ENCODE measurements at places on chromosomes 2 and 18.

DNA sequence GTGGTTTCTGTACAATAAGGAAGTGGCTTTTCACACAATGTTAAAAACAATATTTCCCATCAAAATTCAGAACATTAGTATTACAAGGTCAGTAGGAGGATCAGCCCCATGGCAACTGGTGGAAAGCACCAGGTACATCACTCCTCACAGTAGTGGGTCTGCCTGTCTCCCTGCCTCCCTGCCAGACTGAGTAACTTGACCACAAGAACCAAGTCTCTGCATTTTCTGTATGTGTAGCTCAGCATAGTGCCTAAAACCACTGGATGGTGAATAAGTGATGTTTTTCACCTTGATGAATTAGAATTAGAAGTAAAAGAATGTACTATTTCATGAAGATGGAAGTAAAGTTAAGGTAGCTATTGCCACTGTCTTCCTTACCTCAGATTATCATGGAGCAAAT is 4.1 kb upstream of the WDR7 start:
- no peak for DNase-seq

DNA sequence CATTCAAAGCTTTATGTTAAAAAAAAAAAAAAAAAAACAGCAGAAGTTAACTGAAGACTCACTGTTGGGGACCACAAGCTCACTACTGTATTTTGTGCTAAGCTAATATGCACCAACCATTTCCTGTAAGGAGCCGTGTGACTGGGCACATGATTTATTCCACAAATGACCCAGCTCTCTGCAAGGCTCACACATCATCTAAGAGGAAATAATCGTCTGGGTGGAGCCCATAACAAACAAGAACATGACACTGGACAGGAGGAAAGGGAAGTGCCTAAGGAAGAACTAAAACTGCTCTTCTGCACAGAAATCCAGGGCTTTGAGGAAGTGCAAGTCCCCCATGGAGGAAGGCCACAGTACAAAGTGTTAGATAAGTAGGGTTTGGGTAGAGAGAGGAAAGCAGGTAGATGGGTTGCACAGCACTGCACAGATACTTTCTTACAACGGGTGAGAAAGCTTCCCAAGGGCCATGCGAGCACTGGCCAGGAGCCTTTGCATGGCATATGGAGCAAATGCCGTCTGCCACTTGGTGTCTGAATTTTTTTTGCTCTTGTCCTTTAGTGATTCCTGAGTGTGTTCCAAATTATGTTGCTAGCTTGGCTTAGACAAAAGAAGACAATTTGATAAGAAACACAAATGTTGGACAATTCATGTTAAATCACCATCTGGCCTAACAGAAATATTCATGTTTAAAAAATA is 24.4 kb downstream of the NFE2L2 start:
- peak; percentile 33 for DNase-seq

- no peak for DNase-seq
Measured at GRCh38 chr2:20091305-20091991, 40.0 kb upstream of the LAPTM4A start.

GRCh38 chr18:54393648-54394294 is 36.1 kb downstream of the C18orf54 start:
- no peak for DNase-seq

DNA sequence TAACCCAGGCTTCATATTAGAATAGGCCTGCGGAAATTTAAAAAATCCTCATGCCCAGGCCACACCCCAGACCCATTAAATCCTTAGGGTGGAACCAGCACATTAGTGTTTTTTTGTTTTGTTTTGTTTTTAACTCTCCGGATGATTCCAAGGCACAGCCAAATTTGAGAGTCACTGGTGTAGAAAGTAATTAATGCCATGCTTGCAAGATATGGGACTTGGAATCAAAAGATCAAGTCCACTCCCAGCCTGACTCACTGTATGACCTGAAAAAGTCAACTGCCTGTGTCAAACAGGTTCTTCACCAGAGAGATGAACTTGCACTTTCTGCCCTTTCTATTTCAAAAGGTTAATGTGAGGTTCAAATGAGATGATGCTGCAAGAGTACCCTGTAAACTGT is 310.3 kb upstream of the LYPD1 start:
- no peak for DNase-seq

DNA sequence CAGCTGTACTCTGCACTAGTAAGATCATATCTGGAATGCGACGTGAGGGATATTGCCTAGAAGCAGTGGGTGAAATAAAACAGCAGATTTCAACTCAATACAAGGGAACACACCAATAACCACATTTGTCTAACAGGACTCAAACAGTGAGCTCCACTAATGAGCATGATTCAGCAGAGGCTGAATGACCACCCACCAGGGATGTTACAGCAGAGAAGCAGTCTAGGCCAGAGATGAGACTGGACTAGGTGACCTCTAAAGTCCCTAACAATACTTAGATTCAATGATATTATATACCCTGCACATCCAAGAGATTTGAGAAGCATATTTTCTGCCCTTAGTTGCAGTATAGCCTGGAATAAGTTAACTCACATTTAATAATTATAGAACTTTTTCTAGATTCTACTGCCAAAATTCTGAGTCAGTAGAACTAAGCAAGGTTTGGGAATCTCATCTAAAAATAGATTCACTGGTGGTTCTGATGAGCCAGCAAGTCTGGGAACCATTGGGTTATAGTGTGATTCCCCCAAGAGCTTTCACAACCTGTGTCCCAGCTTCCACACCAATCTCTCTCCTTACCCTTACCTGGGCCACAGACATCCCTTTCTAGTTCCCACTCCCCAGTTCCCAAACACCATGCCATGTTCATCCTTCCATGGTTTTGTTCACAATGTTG is 6.3 kb downstream of the THOC1 start:
- no peak for DNase-seq

DNA sequence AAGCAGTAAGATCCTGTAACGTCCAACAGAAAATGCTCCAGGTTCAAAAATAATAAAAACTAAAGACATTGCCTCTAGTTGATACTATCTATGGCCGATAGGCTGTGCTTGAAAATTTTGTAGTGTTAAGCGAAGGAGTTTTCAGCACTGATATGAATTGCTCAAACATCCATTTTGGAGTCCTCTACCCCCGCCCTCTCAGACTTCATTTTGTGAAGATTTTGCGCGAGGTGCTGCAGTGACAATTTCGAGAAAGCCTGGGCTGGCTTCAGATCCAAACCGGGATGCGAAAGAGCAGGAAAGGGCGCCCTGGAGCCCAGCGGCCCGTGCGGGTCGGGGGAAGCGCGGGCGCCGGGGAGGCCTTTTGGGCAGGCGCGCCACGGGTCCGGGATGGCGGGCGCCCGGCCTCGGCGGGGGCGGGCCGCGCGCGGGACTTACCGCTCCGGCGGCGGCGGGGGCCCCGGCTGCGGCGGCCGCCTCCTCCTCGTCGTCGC is 1.8 kb downstream of the SP3 start:
- DNase-seq, result no peak

DNA sequence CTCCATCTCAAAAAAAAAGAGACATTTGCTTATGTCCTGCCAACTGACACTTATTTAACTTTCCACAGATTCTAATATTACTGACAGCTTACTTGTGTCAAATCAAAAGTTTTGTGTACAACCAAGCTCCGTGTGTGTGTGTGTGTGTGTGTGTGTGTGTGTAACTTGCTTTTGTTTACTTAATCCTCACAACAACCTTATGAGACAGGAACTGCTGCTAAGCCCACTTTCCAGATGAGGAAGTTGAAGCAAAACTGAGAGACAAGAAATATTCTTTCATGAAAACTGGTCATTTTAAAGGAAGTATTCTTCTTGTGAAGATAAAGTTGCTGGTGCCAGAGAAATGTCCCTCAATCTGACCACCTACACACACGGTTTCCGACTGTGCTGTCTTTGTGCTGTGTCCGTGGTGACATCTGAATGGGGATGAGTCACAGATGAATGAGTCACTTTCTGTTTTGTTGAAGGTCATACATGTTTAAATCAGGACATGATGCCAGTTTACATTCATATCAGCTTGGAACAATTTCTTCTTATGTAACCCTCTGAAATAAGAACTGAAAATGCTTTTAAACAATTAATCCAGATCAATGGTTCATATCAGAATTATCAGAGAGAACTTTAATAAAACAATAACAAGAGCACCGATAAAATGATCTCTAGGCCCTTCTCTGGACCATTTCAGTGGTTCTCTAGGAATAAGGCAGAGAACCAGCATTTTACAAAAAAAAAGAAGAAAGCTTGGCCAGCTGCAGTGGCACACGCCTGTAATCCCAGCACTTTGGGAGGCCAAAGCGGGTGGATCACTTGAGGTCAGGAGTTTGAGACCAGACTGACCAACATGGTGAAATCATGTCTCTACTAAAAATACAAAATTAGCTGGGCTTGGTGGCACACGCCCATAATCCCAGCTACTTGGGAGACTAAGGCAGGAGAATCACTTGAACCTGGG is 95.5 kb downstream of the THNSL2 start:
- DNase-seq, result peak; percentile 4

- no peak for DNase-seq
Measured at GRCh38 chr2:64410671-64411070, 43.3 kb upstream of the LGALSL start.

DNA sequence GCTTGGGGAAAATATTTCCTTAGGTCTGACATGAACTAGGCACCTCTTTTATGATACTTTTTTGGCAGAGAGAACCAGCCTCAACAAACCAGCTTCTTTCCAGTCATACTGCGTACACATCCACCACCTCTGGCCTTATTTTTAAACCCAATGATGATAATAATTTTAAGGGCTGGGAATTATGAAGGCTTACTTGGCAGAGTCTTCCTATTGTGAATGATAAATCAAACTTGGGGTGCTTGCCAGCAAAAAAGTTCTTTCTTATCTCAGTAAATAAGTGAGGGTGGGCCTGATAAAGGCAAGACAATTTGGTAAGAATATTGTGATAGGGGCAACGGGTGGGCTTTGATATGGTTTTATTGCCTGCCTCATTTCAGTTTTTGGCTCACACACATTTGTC is 1230.2 kb upstream of the ZEB2 start:
- no peak for DNase-seq

- no peak for DNase-seq
Measured at GRCh38 chr2:40210344-40210967, 241.4 kb downstream of the SLC8A1 start.

GRCh38 chr2:174247474-174248186 is 702 bp downstream of the OLA1 start:
- no peak for DNase-seq

DNA sequence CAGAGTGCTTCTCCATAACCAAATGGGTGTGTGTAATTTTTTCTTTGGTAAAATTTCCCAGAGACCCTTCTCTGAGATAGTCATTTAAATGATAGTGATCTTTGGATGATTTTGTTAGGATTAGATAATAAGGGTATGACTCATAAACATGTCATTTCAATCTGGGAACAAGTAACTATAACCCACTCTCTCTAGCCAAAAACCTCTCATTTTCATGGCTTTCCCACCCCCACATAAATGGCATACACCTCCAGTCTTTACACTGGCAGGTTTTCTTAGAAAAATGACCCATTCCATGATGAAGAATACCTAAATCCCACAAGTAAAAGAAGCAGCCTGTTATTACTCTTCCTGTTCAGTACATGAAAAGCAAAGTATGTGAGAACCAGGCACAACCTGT is 572.0 kb upstream of the ZEB2 start:
- no peak for DNase-seq

DNA sequence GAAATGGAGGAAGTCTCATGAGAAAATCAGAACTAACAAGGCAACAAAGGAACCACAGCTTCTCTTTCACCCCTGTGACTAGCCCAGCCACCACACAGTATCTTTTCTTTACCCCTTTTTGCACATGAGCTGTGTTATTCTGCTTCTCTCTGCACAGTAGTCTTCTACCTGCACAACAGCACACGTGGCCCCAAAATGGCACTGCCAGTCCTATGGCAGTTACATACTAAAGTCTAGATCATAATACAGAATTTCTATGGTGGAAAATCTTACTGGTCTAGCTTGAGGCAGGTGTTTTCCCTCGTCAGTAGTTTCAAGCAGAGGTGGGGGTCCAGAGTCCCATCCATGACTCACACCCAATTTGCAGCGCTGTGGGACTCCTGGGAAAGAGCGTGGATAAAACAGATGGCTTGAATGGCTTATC is 177.7 kb downstream of the DIS3L2 start:
- no peak for DNase-seq

GRCh38 chr2:9998916-9999654 is 44.3 kb upstream of the KLF11 start:
- DNase-seq, result no peak

GRCh38 chr2:229526951-229527350 is 187.4 kb downstream of the DNER start:
- DNase-seq, result no peak

DNA sequence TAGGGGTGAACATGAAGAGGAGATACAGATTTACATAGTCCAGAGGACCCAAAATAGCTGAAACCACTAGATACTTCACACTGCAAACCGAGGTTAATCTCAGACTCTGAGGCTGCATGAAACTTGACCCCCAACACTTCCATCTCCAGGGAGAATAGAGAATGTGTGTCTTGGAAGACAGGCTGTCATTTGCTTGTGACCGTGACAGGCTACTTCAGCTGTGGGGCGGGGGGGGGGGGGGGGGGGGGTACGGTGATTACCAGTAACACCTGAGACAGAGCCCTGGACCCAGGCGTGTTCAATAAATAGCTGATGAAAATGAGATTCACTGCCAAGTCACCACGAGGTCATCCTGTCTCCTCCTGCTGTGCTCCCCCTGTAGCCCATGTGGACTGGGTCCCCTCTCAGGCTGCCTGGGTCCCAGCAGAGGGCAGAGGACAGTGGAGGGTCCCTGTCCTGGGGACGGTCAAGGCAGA is 5.7 kb upstream of the KLHL29 start:
- DNase-seq, result no peak

GRCh38 chr2:240513549-240514287 is 44.1 kb downstream of the ANKMY1 start:
- peak; percentile 72 for DNase-seq

DNA sequence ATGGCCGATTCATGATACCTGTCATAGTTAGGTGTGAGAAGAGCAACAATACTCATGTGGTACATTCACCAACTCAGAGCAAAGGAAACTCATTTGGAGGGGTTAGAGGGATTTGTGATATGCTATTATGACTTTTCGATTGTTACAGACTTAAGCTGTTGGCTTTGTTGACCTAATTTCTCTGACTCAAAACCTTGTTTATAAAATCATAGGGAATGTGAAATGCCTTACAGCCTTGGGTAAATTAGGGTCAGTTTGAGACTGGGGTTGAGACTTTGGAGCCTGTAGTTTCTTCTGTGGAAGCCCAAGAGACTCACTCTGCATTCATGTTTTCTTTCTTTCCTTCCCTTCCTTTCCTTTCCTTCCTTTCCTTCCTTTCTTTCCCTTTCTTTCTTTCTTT is 261.9 kb downstream of the LRRTM1 start:
- DNase-seq, result no peak

DNA sequence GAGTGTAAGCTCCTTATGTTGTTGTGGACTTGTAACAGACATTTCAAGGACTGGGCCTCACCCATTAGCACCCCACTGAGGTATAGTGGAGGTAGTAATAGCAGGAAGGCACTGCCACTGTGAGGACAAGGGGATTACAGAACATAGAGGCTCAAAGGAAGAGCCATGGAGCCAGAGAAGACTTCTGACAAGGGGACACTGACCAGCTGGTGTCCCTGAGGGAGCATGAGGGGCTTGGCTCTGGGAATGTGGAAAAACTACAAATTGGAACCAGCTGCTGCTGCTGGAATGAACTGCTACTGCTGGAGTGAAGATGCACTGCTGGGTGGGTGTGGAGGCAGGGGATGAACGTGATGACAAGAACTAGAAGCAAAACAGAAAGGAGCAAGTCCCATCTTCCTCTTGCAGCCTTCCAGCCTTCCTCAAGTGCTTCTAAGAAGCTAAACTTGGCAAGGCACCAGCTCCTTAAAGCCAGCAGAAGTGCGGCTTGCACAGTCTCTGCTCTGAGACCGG is 167.3 kb upstream of the NOSTRIN start:
- DNase-seq, result no peak
